ENCODE measurements at places on chromosomes 7 and 10.

- no peak for DNase-seq
Measured at GRCh38 chr10:124071141-124071540, 22.3 kb downstream of the CHST15 start.

- DNase-seq = no peak
Measured at GRCh38 chr10:17645621-17646345, 1.8 kb downstream of the STAM start.

DNA sequence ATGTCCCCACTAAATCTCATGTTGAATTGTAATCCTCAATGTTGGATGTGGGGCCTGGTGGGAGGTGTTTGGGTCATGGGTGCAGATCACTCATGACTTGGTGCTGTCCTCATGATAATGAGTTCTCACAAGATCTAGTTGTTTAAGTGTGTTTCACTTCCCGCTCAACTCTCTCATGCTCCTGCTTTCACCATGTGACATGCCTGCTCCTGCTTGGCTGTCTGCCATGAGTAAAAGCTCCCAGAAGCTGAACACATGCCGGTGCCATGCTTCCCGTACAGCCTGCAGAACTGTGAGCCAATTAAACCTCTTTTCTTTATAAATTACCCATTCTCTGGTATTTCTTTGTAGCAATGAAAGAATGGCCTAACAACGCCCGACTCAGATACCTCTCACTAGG, 6.2 kb upstream of the PSTK start:
- no peak for DNase-seq

DNA sequence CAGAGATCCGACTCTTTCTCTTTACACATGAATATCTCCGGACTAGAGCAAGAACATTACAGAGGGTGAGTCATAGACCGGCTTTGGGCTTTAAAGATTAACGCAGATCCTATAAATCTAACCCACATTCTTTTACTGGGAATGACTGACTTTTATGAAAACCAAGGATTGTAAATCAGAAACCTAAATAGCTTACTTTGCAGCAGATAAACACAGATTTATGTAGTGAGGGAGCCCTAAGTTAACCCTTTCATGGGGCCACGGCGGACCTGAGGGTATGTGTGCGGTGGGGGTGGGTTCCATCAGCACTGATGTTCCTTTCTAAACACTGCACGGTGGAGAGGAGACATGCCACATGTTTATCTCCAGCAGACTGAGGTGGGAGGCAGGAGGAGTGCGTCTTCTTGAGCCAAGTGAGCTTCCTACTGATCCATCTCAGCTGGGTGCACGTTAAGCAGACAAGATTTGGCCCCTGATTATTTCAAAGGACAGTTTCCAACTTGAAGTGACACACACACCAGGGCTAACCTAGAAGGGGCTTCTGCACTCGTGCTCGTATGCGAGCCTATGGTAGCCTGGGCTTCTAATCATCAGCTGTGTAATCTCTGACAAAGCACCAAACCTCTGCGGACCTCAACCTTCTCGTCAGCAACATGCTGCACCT, 127.6 kb downstream of the WDR11 start:
- DNase-seq = peak; percentile 22

DNA sequence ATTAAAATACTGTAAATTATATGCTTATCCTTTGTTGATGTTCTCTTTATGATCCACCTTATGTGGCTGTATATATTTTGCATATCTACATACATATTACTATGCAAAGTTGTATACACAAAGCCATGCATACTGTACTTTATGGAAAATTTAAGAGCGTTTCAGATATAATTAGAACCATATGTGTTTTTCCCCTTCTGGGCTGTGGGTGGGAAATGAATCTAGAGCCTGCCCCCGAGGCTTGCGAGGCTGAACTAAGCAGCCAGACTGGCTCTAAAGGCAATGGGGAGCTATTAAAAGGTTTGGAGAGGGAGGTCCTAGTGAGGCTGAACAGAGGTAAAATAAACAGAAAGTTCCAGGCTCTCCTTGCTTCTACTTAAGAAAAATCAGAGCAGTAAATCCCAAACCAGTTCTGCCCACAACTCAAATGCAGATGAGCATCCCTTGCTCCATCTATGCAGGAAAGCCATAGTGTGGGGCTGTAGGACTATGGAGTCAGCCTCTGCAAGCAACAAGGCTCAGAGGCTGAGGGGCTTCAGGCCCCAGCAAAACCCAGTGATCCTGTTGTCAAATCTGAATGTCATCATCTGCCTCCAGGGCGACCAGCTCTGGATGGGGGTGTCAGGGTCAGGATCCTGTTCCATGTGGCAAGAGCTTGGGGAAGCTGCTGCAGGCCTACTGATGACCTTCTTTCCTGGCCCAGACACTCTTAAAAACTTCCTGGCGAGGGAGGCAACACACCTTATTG, 14.1 kb upstream of the DDIT4 start:
- DNase-seq = no peak

DNA sequence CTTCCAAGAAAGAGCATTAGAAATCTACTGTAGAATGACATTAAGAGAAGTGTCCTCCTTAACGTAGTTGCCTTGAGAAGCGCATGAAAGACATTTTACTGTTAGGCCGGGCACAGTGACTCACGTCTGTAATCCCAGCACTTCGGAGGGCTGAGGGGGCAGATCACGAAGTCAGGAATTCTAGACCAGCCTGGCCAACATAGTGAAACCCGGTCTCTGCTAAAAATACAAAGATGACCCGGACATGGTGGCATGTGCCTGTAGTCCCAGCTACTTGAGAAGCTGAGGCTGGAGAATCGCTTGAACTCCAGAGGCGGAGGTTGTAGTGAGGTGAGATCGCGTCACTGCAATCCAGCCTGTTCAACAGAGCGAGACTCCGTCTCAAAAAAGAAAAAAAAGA, 28.9 kb downstream of the TARP start:
- DNase-seq = no peak

DNA sequence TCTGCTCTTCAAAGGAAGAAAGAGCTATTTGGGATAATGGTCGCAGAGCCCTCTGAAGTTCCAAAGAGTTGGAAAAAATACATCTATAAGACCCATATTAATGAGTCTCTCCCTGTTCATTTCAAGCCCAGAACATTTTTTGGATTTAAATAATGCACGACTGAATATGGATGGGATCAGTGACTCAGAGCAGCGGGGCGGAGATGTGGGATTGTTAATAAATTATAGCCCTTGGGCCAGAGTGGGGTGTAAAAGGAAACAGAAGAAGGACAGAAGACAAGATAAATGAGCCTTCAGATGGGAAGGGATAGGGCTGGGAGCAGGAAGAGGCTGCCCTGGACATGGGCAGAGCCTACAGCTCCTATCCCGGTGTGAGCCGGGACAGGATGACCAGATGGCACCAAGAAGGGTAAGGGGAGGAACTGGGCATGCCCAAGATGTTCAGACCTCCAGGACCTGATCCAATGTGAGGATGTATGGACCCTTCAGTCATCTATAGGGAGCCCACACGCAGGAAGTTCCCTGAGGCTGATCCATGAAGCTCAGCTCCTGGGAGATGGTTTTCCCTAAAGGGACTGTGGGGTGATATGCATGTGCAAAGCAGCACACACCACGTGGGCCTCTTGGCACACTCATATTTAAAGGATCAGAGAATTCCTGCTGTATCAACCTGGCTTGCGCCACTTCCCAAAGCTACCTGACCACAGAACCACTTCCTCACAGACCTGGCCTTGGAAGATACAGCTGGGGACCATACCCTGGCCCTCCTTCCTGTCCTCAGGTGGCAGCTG, 96.1 kb upstream of the PLXNA4 start:
- no peak for DNase-seq

- no peak for DNase-seq
Measured at GRCh38 chr10:121919666-121920065, 8.2 kb downstream of the ATE1 start.

DNA sequence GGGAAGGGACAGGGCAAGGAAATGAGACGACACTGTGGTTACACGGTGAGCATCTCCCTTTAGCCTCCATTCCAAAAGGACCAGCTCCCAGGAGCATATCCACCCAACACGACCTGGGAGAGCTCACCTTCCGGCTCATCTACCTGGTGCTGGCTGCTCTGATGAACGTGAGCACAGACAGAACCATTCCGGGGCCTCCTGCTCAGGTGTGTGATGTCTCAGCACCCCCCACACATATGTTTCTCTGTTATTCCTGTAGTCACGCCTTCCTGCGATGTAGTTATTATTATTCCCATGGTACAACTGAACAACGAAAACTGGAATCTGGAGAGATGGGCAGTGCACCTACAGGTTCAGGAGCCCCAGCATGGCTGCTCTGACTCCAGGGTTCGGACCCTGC, 20.5 kb upstream of the GPR26 start:
- no peak for DNase-seq

GRCh38 chr7:118476036-118476435, 251.5 kb downstream of the ANKRD7 start:
- no peak for DNase-seq

DNA sequence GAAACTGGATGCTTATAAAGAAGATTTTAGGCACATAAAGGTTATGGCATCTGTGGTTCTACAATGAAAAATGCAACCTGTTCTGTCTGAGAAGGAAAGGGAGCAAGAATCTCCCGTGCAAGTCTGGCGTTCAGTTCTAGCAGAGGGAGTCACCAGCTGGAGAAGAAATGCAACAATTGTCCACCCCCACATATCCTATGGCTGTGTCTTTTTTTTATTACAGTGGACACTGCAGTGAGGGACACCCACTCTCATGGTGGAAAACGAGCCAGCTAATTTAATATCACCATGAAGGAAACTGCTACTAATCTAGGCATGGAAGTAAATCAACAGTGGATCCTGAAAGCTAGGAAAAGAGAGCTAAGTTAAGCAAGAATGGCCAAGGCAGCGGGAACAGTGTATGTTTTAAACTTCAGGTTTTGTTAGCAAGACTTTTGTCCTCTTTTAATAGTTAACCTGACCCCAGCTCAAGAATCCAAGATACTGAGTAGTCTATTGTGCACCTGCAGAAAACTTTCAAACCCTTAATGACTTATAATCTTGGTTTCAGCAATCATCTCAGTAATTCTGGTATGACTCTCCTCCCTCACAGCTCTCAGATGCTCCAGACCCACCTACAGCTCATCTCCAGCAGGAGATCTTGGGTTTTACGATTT, 149.3 kb downstream of the FGFR2 start:
- DNase-seq = no peak

DNA sequence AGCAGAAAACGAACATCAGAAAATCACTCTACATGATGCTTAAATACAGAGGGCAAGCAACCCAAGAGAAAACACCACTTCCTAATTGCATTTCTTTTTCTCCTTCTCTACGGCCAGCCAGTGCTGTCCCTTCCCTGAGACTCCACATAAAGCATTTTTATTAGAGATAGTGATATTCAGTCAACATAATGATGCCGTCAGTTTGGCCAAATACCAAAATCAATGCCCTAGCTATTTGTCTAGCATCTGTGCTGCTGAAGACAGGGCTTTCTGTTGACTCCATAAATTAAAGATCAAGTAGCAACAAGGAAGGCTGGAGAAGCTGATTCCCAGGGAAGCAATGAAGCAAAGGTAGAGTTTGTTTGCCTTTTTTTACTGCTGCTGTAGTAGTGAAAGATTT, 1024.9 kb downstream of the REEP3 start:
- no peak for DNase-seq

DNA sequence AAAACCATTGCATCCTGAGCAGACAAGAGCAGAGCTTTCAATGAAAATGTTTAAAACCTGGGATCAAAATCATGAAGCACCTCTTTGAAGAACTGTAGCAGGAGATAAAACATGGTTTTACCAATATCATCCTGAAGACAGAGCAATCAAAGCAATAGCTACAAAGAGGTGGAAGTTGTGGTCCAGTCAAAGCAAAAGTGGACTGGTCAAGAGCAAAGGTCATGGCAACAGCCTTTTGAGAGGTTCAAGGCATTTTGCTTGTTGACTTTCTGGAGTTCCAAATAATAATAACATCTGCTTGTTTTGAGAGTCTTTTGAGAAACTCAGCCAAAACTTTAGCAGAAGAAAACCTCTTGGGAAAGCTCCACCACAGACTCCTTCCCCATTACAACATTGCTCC, 893.9 kb upstream of the POT1 start:
- DNase-seq = no peak

- DNase-seq = no peak
Measured at GRCh38 chr7:90007001-90007654, 147.1 kb upstream of the STEAP1 start.

- DNase-seq = no peak
Measured at GRCh38 chr7:31690935-31691334, 3.9 kb downstream of the PPP1R17 start.

- DNase-seq = no peak
Measured at GRCh38 chr10:4081685-4082111, 296.7 kb upstream of the KLF6 start.

- DNase-seq = no peak
Measured at GRCh38 chr7:15719311-15719710, 32.8 kb upstream of the MEOX2 start.

DNA sequence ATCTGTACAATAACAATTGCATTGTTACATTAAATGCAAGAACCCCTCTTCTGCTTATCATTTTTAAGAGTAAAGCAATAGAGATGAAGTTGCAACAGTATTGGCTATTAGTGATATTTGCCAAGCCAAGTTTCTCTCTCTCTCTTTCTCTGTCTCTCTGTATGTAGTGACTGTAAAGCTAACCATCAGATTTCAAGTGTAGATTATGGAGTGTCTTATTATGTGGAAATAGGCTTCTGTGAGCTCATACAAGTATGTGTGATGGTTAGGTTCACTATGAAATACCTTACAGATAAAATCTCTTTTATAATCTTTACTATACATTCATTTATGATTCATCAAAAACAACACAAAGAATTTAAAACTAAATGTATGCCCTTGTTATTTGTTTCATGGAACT, 28.6 kb upstream of the NRP1 start:
- DNase-seq = no peak

DNA sequence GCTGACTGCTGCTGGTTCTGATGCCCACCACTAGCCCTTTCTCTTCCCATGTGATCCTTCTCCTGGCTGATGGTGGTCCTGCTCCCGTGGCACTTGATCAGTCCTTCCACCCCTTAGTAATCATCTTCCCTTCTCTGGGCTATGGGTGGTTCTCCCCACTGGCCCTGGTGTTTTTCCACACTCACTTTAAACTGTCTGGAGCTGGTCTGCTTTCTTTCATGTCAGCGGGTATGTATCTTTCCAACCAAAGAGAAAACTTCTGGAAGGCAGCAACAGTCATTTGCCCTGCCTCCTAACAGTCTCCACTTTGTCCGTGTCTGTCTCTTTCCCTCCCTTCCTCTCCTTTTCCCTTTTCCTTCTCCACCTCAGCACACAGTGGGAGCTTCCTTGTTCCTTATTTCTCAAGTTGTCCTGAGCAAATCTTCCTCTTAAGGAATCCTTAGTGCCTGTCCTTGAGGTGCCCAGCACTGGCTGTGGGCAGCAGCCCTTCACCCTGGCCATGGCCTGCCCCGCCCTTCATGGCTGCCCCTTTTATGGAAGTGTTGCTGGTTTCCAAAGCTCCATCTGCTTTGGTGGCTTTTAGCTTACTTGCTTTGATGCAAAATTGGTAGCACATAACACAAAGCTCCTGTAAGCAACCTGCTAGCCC, 189.0 kb downstream of the TCF7L2 start:
- DNase-seq = no peak

GRCh38 chr7:105388356-105389087, at the start of gene SRPK2:
SRPK2 (minus strand) TSS chr7:105388921.
- peak; percentile 95 for DNase-seq

- no peak for DNase-seq
Measured at GRCh38 chr10:124213471-124213870, 120.1 kb upstream of the CHST15 start.
